Right atrium auricular region (tissue), 2 donors: ENCODE measurements at places on chromosomes 6 and 20. TPM values are rescaled to one million over a fixed set of nuclear protein-coding genes. Genes with fewer than 3 reads are reported as not detected.
A peak's percentile ranks its signal among the peaks of the same experiment; 100 is the strongest.

DNA sequence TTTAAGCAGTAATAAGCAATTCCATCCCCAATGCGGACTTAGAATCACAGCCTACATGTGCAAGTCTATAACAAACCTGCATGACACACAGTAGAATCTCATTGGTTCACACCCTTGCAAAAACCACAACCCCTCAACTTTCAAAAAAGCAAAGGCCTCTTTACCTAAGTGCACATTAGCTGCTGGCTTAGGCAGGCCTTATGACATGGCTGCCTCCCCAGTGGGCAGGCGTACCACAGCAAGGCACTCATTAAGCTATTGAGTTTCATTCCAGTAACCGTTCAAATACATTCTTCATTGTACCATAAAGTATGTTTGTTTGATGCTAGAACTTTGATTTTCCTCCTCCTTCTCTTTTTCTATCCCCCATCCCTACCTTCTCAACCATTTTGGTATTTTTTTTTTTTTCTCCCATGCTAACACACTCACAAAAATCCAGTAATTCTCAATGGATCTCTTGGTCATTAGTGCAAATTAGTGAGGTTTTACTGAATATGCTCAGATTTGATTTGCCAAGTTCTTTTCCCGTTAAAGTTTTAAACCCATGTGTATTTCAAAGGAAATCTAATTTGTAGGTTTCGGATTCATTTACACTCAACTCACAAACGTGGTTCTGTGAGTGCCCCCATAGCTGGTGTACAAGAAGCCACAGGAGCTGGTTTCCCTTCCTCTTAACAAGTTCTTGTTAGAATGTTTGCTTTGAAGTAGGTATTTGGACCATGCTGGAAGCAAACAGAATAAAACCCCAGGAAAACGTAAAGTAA, 460.4 kb upstream of the RUNX2 start:
- no peaks in the 10 kb centered on the region for H3K27me3 ChIP-seq
- no peak for DNase-seq
- H3K36me3 ChIP-seq: no peaks in the 10 kb centered on the region
- no peak overlapping the region for H3K4me3 ChIP-seq
- no peak overlapping the region for H3K27ac ChIP-seq

DNA sequence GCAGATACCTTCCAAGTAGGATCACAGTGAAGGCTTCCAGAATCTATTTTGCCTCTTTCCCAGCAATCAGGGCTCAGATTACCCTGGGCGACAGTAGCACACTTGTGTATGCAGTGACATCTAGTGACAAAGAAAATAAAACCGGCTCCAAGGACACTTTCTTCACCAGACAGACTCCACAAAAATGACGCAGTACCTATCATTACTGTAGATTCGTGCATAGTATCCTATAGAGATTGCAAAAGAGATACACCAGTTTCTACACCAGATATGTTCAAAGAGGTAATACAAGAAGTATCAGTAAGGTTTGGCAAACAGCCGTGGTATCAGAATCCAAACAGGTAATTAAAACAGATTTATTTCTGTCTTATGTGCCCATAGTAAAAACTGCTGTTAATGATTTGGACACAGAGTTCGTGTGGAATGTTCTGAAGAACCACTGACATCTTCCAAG, 600.4 kb upstream of the JAG1 start:
- no peak overlapping the region for H3K4me3 ChIP-seq
- no peak for DNase-seq
- H3K27ac ChIP-seq: no peak overlapping the region
- H3K4me1 ChIP-seq: no peaks in the 10 kb centered on the region

Gene SMLR1
- not detected for total RNA-seq

DNA sequence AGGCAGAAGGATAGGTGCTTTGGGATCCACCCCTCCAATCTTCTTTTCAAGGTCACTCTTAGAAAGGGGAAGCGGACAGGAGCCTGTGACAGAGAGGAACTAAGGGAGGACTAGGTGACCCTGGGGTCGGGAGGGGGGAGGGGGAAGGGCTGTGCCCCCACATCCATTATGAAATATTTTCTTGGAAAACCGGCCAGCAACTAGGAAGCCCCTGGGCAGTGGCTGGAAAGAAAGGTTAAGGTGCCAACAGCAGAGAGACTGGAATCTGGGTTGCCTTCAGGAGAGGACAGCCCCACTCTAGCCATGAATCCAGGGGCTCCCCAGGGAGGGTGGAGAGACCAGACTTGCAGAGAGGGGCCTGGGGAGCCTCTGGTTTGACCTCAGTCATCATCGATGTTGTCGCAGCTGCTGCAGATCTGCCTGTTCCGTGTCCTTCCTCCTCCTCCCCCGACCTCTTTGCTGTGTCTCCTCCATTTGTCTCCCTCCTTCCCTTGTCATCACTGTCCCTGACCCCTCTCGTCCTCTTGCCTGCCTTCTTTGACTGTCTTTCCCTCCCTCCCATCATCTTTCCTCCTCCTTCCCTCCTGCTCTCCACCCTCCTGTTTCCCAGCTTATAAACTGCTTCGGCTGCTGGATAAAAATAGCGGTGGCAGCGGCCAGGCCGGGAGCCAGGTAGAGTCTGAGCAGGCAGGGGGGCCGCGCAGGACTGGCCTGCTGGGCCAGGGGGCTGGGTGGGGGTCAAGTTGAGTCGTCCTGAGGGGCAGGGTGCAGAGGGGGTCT, 3.2 kb downstream of the SLC29A1 start:
- peak overlapping the region; percentile 98 for H3K27ac ChIP-seq
- no peak for DNase-seq
- no peaks in the 10 kb centered on the region for H3K27me3 ChIP-seq
- H3K36me3 ChIP-seq: peaks cover 23% of the 10 kb centered on the region
- H3K4me1 ChIP-seq: no peaks in the 10 kb centered on the region

DNA sequence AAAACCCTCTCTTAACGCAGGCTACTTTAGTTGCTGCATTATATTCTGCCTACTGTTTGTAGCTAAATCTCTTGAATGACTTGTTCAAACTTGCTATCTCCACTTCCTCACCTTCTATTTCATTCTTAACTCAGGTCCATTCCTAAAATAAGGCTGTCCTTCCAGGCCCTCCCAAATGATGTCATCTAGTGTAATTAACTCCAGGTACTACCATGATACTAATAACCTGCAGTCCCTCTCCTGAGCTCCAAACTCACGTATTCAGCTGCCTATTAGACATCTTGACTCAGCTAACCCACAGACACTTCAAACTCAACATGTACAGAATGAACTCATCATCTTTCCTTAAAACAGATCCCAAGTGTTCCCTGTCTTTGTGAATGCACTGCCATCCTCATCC, 10.5 kb upstream of the TOP1 start:
- no peak for DNase-seq
- no peaks in the 10 kb centered on the region for H3K36me3 ChIP-seq
- peaks cover 2% of the 10 kb centered on the region for H3K4me1 ChIP-seq
- no peaks in the 10 kb centered on the region for H3K27me3 ChIP-seq
- H3K27ac ChIP-seq: no peak overlapping the region
